GM12878 (cell line): ENCODE measurements at places on chromosomes 3 and 15. TPM values are rescaled to one million over a fixed set of nuclear protein-coding genes. Genes with fewer than 3 reads are reported as not detected.

- no peaks in the 10 kb centered on the region for H3K36me3 ChIP-seq
- H3K27ac ChIP-seq = no peak overlapping the region
- DNase-seq = no peak
- no peaks in the 10 kb centered on the region for H3K4me1 ChIP-seq
- H3K27me3 ChIP-seq = no peaks in the 10 kb centered on the region
These were observed 15.1 kb upstream of the RFTN1 start for GRCh38 chr3:16528581-16528993.

GRCh38 chr15:75640483-75641178 lies 607 bp upstream of the IMP3 start:
- H3K4me1 ChIP-seq = no peaks in the 10 kb centered on the region
- H3K27me3 ChIP-seq = no peaks in the 10 kb centered on the region
- peak overlapping the region; percentile 75 for H3K27ac ChIP-seq
- peak overlapping the region; percentile 76 for H3K4me3 ChIP-seq

SLC27A2 gene
- 1.2 TPM in 2 replicates for polyA plus RNA-seq

DNA sequence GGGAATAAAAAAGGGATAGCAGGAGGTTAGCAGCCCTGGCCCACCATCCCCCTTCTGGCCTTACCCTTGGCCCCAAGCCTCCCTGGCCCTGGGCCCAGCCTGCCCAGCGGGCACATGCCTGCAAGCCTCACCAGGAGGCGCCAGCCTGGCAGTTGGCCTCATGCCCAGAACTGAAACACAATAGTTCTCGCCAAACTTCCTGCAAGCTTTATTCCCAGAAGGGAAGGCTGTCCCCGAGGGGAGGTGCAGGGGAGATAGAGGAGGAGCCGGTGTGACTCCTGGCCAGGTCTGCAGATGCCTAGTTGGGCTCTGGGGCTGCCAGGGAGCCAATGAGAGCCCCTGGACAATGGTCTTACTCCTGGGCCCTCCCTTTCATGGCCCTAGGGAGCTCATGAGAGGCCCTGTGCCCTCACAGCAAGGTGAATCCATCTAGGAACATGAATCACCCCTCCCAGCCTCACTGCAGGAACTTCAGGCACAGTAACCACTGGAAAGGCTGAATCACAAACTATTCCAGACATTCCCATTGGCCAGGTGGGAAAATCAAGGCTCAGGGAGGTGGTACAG lies 4.0 kb downstream of the CCDC33 start:
- H3K4me1 ChIP-seq = peaks cover 10% of the 10 kb centered on the region
- no peaks in the 10 kb centered on the region for H3K27me3 ChIP-seq
- no peak overlapping the region for H3K4me3 ChIP-seq
- DNase-seq = no peak
- H3K36me3 ChIP-seq = no peaks in the 10 kb centered on the region

- no peaks in the 10 kb centered on the region for H3K27me3 ChIP-seq
- H3K36me3 ChIP-seq = no peaks in the 10 kb centered on the region
- no peak overlapping the region for H3K27ac ChIP-seq
- H3K4me1 ChIP-seq = no peaks in the 10 kb centered on the region
These were observed 14.0 kb upstream of the STAC start for GRCh38 chr3:36366308-36366707.

GRCh38 chr3:85785766-85786165 lies 827.0 kb downstream of the CADM2 start:
- H3K27me3 ChIP-seq = no peaks in the 10 kb centered on the region
- no peak overlapping the region for H3K4me3 ChIP-seq
- no peaks in the 10 kb centered on the region for H3K4me1 ChIP-seq
- no peak overlapping the region for H3K27ac ChIP-seq

DNA sequence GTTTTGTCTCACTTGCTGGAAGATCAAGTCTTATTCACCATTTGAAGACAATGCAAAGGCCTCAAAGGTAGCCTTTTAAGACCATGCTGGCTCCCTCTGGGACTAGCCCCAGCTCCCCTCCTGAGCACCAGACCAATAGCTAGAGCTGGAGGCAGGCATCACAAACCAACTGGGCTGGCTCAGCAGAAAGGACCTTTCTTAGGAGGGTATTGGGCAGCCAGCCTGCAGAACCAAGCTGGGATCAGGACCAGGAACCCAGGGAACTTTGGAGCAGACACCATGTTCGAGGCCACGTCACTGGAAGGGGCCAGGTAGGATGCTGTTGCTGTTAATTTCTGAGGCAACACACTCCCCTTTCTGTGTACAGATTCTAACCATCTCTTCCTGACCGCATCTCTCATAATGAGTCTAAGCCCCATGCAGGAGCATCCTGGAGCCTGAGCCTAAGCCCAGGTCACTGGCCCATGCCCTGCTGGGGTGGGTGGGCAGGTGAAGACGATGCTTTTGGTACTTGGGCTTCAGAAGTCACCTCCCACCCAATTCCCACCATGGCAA lies 81.4 kb upstream of the KLF13 start:
- no peak for DNase-seq
- no peak overlapping the region for H3K27ac ChIP-seq
- H3K36me3 ChIP-seq = no peaks in the 10 kb centered on the region
- H3K4me3 ChIP-seq = no peak overlapping the region
- peaks cover 15% of the 10 kb centered on the region for H3K4me1 ChIP-seq
- no peaks in the 10 kb centered on the region for H3K27me3 ChIP-seq

GRCh38 chr3:106371221-106371970 lies 502.6 kb upstream of the CBLB start:
- H3K27ac ChIP-seq = no peak overlapping the region
- no peak overlapping the region for H3K4me3 ChIP-seq
- H3K4me1 ChIP-seq = no peaks in the 10 kb centered on the region
- H3K36me3 ChIP-seq = no peaks in the 10 kb centered on the region

SCG3 gene
- 0.07 and 0.15 TPM in 2 replicates for polyA plus RNA-seq

DNA sequence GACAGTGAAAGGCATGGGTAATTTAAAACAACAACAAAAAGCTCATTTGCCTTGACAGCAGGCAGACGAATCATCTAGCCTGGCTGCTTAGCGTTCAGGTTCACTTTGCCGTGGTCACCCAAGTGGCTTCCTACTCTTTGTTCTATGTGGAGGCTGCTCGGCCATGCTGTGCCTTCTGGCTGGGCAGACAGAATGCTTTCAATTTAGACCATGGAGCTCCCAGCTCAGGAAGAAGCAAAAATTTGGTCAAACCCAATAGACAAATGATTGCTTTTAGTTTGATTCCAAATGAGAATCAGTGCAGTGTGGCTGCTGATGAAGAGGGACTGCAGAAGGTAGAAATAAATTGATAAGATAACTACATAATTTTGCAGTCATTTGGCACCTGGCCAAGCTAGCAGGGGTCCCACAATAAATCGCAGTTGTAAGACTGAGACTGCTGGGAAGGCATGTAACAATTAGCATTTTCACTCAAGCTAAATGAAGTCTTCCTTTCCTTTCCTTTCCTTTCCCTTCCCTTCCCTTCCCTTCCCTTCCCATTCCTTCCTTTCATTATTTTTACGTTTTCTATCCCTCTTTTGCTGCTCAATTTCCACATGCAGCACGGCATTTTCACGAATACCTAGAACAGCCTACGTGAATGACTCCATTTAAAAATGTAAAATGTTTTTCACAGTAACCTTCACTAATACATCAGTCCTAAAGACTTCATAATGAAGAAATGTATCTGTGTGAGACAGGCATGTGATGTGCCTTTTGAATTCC lies 360.4 kb upstream of the TGFBR2 start:
- no peak overlapping the region for H3K27ac ChIP-seq
- H3K4me3 ChIP-seq = no peak overlapping the region
- no peaks in the 10 kb centered on the region for H3K4me1 ChIP-seq
- no peak for DNase-seq
- H3K27me3 ChIP-seq = no peaks in the 10 kb centered on the region

DNA sequence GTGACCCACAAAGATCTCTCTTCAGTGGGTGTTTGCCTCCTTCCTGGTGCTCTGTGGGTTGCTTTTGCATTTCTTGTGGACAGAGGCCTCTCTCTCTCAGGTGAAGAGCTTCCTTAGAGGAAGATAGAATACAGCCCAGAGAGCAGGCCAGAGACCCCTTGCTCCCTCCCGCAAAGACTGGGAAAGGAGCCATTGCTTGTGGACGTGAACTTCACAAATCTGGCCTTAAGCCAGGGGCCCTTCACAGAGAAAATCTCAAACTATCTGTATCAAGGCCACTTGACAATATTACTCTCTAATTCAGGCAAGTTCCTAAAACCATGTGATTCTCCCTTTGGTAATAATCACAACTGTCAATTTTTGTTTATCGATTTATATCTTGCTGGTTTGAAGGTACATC lies 30.4 kb upstream of the CLK3 start:
- no peak overlapping the region for H3K27ac ChIP-seq
- no peak for DNase-seq
- peaks cover 45% of the 10 kb centered on the region for H3K36me3 ChIP-seq
- H3K4me3 ChIP-seq = no peak overlapping the region

DUOXA2 gene
- not detected in 2 replicates for polyA plus RNA-seq

RAB6B gene
- polyA plus RNA-seq = 0.09 and 0.22 TPM in 2 replicates

EEF1AKMT4 gene
- polyA plus RNA-seq = 23.3 and 24.7 TPM in 2 replicates

EXD1 gene
- not detected in 2 replicates for polyA plus RNA-seq

DNA sequence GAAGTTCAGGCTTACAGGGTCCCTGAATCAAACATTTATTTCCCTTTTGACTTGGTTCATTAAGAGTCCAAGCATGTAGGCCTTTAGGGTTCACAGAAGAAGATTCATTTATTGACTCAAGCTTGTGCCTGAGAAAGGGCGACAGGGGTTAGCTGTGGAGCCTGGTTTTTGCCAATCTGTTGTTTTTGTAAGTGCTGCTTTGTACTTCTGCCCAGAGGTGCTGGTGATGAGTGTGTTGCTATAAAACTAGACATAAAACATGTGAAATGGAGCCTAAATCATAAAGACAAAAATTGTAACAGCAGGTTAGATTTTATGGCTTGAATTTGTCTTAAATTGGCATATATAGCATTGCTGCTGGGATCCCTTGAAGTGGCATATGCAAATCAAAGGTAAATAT lies 308.3 kb upstream of the UBE2E2 start:
- no peaks in the 10 kb centered on the region for H3K36me3 ChIP-seq
- no peak for DNase-seq
- no peaks in the 10 kb centered on the region for H3K27me3 ChIP-seq

DNA sequence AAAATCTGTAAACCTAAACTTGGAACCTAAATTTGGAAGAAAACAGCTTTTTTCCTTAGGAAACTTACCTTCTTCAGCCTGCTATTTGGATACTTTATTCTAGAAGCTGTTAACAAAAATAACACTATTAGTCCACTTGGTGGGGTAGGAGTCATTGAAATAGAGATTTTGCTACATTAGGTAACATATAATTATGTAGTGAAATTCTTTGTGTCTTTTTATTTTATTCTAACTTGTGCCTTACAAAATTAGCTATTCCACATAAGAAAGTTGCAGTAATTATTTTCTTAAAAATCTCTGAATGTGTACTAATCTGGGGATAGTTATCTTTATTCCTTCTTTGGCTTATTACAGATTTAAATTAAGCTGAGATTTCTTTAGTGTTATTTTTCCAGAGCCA lies 360.4 kb upstream of the ROBO2 start:
- H3K4me1 ChIP-seq = no peaks in the 10 kb centered on the region
- no peak for DNase-seq
- H3K27me3 ChIP-seq = no peaks in the 10 kb centered on the region

FOXB1 gene
- polyA plus RNA-seq = not detected in 2 replicates

- no peak overlapping the region for H3K4me3 ChIP-seq
- peaks cover 25% of the 10 kb centered on the region for H3K4me1 ChIP-seq
- no peaks in the 10 kb centered on the region for H3K27me3 ChIP-seq
- H3K36me3 ChIP-seq = no peaks in the 10 kb centered on the region
- DNase-seq = no peak
These were observed 101.4 kb upstream of the TLE3 start for GRCh38 chr15:70199124-70199482.

PRICKLE2 gene
- polyA plus RNA-seq = 0.63 and 0.82 TPM in 2 replicates

DUOX2 gene
- polyA plus RNA-seq = 0.02 TPM in 1 of 2 replicates, not detected in the other

BCHE gene
- polyA plus RNA-seq = 26.5 and 28.8 TPM in 2 replicates

HIGD2B gene
- not detected in 2 replicates for polyA plus RNA-seq

RETNLB gene
- polyA plus RNA-seq = not detected in 2 replicates

- no peak overlapping the region for H3K4me3 ChIP-seq
- H3K36me3 ChIP-seq = no peaks in the 10 kb centered on the region
- no peaks in the 10 kb centered on the region for H3K27me3 ChIP-seq
- H3K4me1 ChIP-seq = no peaks in the 10 kb centered on the region
- no peak for DNase-seq
- no peak overlapping the region for H3K27ac ChIP-seq
These were observed 54.5 kb upstream of the ABHD17C start for GRCh38 chr15:80640531-80641121.

- H3K4me3 ChIP-seq = no peak overlapping the region
- H3K27ac ChIP-seq = no peak overlapping the region
- no peaks in the 10 kb centered on the region for H3K4me1 ChIP-seq
- no peaks in the 10 kb centered on the region for H3K27me3 ChIP-seq
These were observed 134.1 kb downstream of the ARPP21 start for GRCh38 chr3:35773417-35773816.

- no peaks in the 10 kb centered on the region for H3K36me3 ChIP-seq
- H3K4me3 ChIP-seq = no peak overlapping the region
- peak; percentile 25 for DNase-seq
- H3K27ac ChIP-seq = no peak overlapping the region
These were observed 499.8 kb downstream of the FOXP1 start for GRCh38 chr3:71083726-71084131.

DNA sequence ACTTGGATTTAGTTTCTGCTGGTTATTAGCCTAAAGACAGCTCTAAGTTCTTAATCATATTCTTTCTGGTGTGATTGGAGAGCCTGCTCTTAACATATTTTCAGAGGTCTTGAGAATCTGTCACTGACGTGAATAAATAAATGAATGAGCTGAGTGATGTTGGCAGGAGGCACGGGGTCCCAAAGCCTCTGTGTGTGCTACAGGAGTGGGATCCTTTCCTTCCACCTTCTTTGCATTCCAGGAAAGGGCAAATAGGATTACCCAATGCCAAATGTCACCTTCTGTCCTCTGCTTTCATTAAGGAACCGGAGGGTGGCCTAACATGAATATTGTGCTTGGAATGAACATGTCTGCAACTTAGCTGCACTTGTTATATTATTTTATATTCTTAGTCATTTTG lies 53.1 kb downstream of the CD47 start:
- peaks cover 11% of the 10 kb centered on the region for H3K36me3 ChIP-seq
- H3K27ac ChIP-seq = no peak overlapping the region
- DNase-seq = no peak
- no peaks in the 10 kb centered on the region for H3K27me3 ChIP-seq
- H3K4me1 ChIP-seq = peaks cover 12% of the 10 kb centered on the region

DNA sequence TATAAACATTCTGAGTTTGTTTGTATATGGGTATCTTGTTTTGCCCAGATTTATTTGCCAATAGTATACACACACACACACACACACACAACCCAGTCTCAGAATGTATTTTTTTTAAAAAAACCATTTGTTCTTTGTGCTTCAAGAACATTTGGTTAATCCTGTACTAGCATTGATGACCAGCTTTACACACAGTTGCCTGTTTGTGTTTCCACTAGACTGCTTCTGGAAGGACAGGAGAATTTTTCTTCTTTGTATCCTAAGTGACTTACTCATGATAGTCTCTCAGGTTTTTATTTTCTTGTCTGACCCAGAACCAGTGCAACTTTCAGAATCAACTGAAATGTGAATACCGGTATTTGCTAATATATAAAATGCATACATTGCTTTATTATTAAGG lies 40.5 kb downstream of the U2SURP start:
- no peaks in the 10 kb centered on the region for H3K4me1 ChIP-seq
- no peak for DNase-seq
- peaks cover 22% of the 10 kb centered on the region; the same call in 1 of the 2 replicates for H3K36me3 ChIP-seq
- no peak overlapping the region for H3K27ac ChIP-seq
- H3K27me3 ChIP-seq = no peaks in the 10 kb centered on the region
- no peak overlapping the region for H3K4me3 ChIP-seq

AGTR1 gene
- not detected in 2 replicates for polyA plus RNA-seq

- 0 out of 2 replicates have a peak overlapping the region, but pooled peaks have one; percentile 25 for H3K27ac ChIP-seq
- DNase-seq = peak; percentile 61
- H3K4me3 ChIP-seq = peak overlapping the region; percentile 55
- H3K27me3 ChIP-seq = peaks cover 23% of the 10 kb centered on the region
- H3K4me1 ChIP-seq = peaks cover 6% of the 10 kb centered on the region; the same call in 1 of the 2 replicates
These were observed 3.3 kb upstream of the NR2F2 start for GRCh38 chr15:96327155-96327741.
